ENCODE measurements at places on chromosomes 4 and X. TPM values are rescaled to one million over a fixed set of nuclear protein-coding genes. Genes with fewer than 3 reads are reported as not detected.

DNA sequence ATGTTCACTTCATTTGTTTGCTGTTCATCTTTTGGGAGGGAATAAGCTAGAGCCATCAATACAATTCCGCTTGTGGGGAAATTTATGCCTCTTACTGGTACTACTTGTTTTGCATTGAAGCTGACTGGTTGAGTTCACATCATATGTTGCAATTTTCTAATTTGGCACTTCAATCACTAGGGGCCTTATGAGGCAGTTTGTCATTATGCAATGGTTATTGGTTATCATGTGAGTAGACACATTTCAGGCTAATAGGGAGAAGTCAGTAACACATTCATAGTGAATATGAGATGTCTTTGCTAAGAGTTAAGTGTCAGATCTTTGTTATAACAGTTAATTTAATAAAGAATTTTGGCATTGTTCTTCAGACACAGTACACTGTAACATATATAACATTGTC lies 5.0 kb downstream of the RPL36A start:
- H3K27me3 ChIP-seq, result no peaks in the 10 kb centered on the region
- peaks cover 14% of the 10 kb centered on the region for H3K4me1 ChIP-seq
- H3K27ac ChIP-seq, result no peak overlapping the region
- no peak overlapping the region for H3K4me3 ChIP-seq

GRCh38 chr4:105150503-105150902 lies 3.8 kb downstream of the TET2 start:
- no peak overlapping the region for H3K27ac ChIP-seq
- no peaks in the 10 kb centered on the region for H3K27me3 ChIP-seq
- no peak for DNase-seq
- H3K4me1 ChIP-seq, result peaks cover 36% of the 10 kb centered on the region
- H3K4me3 ChIP-seq, result no peak overlapping the region
- no peaks in the 10 kb centered on the region for H3K36me3 ChIP-seq

- H3K4me3 ChIP-seq, result no peak overlapping the region
- H3K27ac ChIP-seq, result no peak overlapping the region
- H3K4me1 ChIP-seq, result peaks cover 38% of the 10 kb centered on the region
- no peaks in the 10 kb centered on the region for H3K36me3 ChIP-seq
These were observed 3.8 kb downstream of the RGS12 start for GRCh38 chr4:3296651-3297050.

Gene RHOXF1
- not detected for total RNA-seq

DNA sequence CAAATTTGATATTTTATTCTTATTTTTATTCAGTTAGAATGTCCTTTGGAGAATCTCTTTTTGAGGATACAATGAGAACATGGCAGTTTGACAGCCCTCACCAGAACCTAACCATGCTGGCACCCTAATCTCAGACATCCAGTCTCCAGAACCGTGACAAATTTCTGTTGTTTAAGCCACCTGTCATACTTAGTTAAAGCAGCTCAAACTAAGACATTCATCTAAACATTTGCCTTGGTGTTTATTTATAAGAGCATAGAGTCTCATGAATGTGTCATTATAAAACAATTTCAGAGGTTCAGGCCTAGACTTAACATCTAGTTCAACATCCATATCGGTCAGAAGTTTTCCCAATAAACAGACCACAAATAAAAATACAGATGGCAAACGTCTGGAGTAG lies 125.1 kb upstream of the FUNDC1 start:
- no peak for DNase-seq
- H3K4me1 ChIP-seq, result no peaks in the 10 kb centered on the region
- H3K36me3 ChIP-seq, result no peaks in the 10 kb centered on the region
- H3K4me3 ChIP-seq, result no peak overlapping the region
- H3K27ac ChIP-seq, result no peak overlapping the region

Data from suprapubic skin (tissue), 4 donors.